Ascending aorta (tissue), 2 donors: ENCODE measurements at places on chromosomes 2 and 18.
A peak's percentile ranks its signal among the peaks of the same experiment; 100 is the strongest.

DNA sequence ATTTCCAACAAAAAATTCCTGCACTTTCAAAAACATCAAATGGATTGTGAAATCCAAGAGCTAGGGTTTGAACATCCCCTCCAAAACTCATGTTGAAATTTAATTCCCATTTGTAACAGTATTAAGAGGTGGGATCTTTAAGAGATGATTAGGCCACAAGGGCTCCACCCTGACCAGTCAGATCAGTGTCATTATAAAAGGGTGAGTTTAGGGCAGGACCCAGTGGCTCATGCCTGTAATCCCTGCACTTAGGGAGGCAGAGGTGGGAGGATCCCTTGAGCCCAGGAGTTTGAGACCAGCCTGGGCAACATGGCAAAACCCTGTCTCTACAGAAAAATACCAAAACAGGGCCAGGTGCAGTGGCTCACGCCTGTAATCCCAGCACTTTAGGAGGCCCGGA lies 8.9 kb downstream of the GTF3C2 start:
- H3K4me1 ChIP-seq = no peaks in the 10 kb centered on the region
- peaks cover 11% of the 10 kb centered on the region for H3K36me3 ChIP-seq
- H3K27me3 ChIP-seq = no peaks in the 10 kb centered on the region
- no peak overlapping the region for H3K27ac ChIP-seq
- no peak for DNase-seq

DNA sequence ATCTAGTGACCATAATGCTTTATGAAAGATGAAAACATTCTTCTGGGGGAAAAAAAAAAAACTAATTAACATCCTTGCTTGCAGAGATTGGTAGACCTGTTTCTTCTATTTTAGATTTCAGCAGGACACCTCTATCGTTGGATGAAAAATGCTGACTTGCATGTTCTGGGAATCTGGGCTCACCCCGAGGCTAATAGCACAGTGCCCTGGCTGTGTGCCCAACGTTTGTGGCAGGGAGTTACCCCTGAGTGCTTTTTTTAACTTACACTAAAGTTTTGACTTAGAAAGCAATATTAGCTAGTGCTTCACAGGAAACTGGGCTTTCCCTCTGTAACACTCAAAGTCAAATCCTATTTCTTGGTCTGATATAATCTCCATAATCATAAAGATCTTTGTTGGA lies 233.2 kb downstream of the SLC8A1 start:
- no peak overlapping the region for H3K4me3 ChIP-seq
- no peaks in the 10 kb centered on the region for H3K36me3 ChIP-seq
- no peaks in the 10 kb centered on the region for H3K27me3 ChIP-seq
- no peaks in the 10 kb centered on the region for H3K4me1 ChIP-seq
- no peak for DNase-seq
- no peak overlapping the region for H3K27ac ChIP-seq

DNA sequence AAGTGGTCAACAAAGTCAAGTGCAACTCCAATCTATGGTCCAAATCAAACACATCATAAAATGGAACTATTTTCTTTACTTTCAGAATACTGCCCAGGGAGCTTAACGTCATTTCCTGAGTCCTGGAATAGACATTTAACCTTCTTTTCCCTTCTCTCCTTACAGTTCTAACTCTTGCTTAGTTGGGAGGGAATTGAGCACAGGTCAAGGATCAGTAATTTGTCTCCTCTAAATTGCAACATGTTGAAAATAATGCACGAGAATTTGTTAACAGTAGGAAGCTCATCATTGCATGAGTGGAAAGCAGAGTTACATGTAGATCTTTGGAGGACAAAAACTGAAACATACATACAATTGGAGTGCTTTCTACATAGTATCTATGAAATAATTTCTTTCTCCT lies 87.7 kb downstream of the MEP1B start:
- H3K27ac ChIP-seq = peak overlapping the region; percentile 91
- no peaks in the 10 kb centered on the region for H3K27me3 ChIP-seq
- no peaks in the 10 kb centered on the region for H3K36me3 ChIP-seq

DNA sequence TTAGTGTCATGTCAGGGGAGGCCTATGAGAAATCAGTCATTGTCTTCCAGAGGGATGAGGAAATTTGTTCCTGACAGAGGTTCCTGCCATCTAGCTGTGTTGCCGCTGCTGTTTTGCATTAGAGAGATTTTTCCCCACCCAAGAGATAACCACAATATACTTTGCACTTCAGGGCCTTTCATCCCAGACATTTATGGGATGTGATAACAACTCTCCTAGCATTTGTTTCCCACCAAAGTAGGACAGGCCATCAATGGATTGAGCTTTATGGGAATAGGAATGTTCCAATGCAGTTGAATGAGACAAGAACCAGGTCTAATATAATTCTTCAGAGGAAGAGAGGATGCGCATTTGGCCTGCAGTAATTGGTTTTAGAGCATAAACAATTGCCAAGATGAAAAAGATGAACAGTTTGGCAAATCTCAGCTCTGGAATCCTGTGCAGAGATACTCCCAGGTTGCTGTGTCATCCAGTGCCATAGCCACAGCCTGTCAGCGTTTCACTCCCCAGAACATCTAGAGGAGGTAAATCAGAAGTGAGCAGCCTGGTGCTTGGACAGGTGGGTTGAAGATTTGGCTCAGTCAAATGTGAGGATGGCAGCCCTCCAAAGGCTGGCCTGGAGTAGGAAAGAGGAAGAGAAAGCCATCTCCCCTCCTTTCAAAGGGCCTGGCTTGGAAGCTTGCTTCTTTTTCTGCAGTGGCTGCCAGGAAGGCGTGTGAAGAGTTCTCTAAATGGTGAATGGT lies 93.7 kb upstream of the SETBP1 start:
- no peaks in the 10 kb centered on the region for H3K36me3 ChIP-seq
- no peak overlapping the region for H3K4me3 ChIP-seq
- no peaks in the 10 kb centered on the region for H3K27me3 ChIP-seq
- H3K27ac ChIP-seq = no peak overlapping the region
- DNase-seq = no peak

GRCh38 chr2:74457549-74458131 lies 598 bp upstream of the WBP1 start:
- H3K27me3 ChIP-seq = no peaks in the 10 kb centered on the region
- H3K4me3 ChIP-seq = peak overlapping the region; percentile 68
- no peak for DNase-seq

GRCh38 chr2:57862727-57863126 lies 183.9 kb upstream of the VRK2 start:
- no peaks in the 10 kb centered on the region for H3K36me3 ChIP-seq
- H3K4me1 ChIP-seq = no peaks in the 10 kb centered on the region
- no peaks in the 10 kb centered on the region for H3K27me3 ChIP-seq
- H3K27ac ChIP-seq = no peak overlapping the region
- DNase-seq = no peak

DNA sequence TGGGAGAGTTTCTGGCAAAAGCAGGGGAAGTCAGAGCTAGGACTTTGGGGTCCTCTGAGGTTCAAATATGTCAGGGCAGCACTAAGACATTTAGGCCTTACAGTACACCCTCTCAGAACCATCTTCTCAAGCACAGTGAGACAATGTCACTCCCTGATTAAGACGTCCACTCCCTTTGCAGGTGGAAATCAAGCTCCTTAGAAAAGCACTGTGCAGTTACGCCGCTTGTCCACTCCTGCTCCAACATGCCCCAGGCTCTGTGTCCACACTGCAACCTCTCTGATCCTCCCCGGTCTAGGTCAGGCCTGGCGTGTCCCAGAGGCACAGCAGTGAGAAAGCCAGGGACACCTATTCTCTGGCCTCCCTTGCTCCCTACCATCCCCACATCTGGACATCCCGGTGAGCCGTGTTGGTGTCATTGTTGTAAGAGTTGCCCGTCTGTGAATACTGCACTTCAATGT lies 528.6 kb upstream of the ID2 start:
- no peak for DNase-seq
- no peaks in the 10 kb centered on the region for H3K27me3 ChIP-seq
- no peak overlapping the region for H3K27ac ChIP-seq
- no peak overlapping the region for H3K4me3 ChIP-seq
- H3K4me1 ChIP-seq = peaks cover 21% of the 10 kb centered on the region

- no peaks in the 10 kb centered on the region for H3K27me3 ChIP-seq
- H3K4me1 ChIP-seq = peaks cover 27% of the 10 kb centered on the region
- no peaks in the 10 kb centered on the region for H3K36me3 ChIP-seq
- peak overlapping the region; percentile 55 for H3K27ac ChIP-seq
These were observed 6.3 kb downstream of the MSGN1 start for GRCh38 chr2:17822445-17823117.

- DNase-seq = no peak
- H3K36me3 ChIP-seq = no peaks in the 10 kb centered on the region
- H3K4me1 ChIP-seq = no peaks in the 10 kb centered on the region
- no peaks in the 10 kb centered on the region for H3K27me3 ChIP-seq
- no peak overlapping the region for H3K4me3 ChIP-seq
These were observed 1072.4 kb downstream of the RPIA start for GRCh38 chr2:89763581-89764485.

GRCh38 chr18:29146068-29146467 lies 969.1 kb upstream of the CDH2 start:
- no peaks in the 10 kb centered on the region for H3K27me3 ChIP-seq
- H3K4me1 ChIP-seq = no peaks in the 10 kb centered on the region
- H3K27ac ChIP-seq = no peak overlapping the region
